ENCODE measurements at places on chromosomes 7 and 10.

DNA sequence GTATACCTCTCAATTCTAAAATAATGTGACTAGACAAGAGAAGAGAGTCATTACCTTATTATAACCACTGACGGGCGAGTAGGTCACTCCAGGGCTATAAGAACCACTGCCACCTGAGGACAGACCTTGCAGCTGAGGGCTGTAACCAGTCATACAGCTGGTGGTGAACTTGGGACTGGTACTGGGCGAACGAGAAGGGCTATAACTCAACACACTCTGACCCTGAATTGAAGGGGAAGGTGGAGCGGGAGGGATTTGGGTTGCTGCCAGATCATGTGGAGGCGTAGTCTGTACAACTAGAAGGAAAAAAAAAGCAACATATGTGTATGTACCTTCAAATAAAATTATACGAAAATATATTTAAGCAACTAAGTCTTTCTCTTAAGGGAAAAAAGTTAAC, 3.4 kb downstream of the TMEM209 start:
- DNase-seq, result no peak

DNA sequence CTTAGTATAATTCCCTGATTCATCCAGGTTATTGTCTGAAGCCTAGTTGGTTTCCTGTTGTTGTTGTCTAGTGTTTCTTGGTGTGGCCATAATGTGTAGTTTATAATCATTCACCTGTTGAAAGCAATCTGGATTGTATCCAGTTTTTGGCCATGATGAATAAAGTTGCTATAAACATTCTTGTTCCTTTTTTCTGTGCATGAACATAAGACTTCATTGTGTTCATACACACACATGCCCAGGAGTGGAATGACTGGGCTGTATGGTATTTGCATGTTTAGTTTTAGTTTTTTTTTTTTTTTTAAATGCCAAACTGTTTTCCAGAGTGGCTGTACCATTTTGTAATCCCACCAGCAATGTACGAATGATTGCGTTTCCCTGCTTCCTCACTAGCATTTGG, 349.8 kb downstream of the SDK1 start:
- no peak for DNase-seq

GRCh38 chr7:71842786-71843185, 569.4 kb downstream of the CALN1 start:
- no peak for DNase-seq

GRCh38 chr10:20446561-20447193, 450.4 kb downstream of the NEBL start:
- no peak for DNase-seq

- DNase-seq, result no peak
These were observed 148.8 kb upstream of the ZMIZ1 start for GRCh38 chr10:78920011-78920410.

DNA sequence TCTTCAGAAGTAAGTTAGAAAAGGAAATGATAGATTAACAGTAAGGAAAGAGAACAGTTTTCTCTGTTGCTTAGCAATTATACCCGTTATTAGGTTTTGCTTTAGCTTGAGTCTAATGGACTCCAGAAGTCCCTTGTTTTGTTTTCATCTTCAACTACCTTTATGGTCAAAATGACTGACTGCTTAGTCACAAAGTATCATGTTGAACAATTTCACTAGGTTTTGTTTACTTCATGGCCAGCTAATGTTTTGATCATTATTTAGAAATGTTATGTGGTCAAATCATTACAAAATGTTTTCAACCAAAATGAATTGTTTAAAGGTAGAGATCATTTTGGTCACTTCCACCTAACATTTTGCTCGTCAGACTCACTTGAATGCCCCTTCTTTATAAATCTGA, 1.9 kb downstream of the UBN2 start:
- no peak for DNase-seq

GRCh38 chr10:94402204-94402842, at the start of gene TBC1D12:
Gene TBC1D12, plus strand, starts transcription at chr10:94402541. Its CDS starts 73 bp downstream, at chr10:94402614.
- peak; percentile 92 for DNase-seq

GRCh38 chr7:100901921-100902332, 6.2 kb upstream of the ACHE start:
- no peak for DNase-seq

- no peak for DNase-seq
These were observed 297.8 kb downstream of the AUTS2 start for GRCh38 chr7:69896121-69896520.

DNA sequence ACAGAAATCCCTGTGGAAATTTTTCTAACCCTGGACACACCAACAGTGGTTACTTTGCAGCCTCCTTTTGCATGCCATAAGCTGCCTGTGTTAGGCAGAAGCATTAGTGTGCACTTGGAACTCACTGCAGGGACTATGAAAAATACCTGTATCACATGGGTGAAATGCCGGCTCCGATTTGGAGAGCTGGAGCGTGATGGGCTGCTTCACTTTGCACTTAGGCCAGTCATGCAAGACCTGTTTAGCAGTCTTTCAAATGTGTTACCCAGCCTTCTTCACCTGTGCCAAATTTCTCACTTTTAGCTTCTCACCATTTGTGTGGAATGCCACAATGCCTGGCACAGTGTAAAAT, 11.3 kb downstream of the NCOA4 start:
- DNase-seq, result no peak

DNA sequence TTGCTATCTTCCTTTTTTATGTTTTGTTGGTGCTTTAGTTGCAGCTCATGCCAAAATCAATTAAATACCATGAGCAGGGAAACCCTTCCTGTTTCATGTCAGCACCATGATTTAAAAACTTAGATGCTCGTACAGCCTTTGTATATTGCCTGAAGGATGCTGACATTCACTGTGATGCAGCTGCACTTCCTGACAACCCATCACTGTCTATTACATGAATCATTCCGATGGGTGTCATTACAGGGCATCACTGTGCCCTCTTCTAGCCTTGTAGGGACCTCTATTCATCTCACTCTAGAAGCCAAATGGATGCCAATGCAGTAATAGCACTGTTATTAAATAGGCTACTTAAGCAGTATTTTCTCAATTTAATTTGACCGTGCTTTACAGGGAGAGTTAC, 18.3 kb upstream of the ITGB1 start:
- no peak for DNase-seq

DNA sequence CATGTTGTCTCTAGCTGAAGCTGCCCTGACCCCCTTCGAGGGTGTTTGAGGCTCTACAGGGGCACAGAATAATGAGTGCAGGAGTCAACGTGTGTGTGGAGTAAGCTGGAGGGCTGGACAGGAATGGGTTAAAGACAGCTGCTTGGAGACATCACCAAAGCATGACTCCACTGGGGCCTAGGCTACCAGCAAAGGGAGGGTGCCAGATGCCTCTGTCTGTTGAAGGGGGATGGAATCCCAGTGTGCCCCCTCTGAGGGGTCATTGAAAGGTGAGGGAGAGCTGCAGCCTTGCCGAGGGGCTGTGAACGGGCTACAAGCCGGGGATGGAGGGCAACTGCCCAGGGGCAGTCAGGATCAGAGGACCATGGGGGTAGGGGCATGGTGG, 51.7 kb upstream of the PODXL start:
- no peak for DNase-seq

DNA sequence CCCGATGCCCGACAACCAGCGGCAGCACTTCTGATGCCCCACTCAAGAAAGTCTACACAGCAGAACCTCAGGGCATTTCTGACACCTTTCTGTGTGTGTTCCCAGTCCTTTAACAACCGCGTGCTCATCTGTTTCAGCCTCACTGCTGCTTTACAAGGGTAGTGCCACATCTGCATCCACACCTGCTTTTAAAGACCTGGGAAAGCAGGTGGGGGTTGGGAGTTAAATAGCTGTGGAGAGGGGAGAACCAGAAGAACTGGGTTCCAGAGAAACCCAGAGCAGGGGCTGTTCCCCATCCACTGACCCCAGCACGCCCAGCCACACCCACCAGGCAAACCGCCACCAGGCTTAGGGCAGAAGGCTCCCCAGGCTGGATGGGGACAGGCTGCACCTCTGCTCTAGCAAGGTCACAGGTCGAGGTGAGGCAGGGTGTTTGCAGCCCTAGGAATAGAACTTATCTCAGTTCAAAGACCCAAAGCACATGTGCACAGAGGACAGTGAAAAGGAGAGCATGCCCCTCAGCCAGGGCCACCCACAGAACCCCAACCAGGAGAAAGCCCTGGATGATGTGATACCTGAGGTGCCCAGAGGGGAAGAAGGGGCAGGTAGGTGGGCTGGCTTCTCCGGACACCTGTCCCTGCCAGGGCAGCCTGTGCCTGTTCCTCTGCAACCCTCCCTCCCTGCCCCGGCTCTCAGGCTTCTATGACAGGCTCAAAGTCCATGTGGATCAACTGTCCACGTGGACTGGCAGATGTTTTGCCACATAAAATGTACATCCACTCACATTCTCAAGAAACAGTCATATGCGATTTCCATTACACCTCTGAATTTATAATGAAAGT, 51.3 kb downstream of the COBL start:
- no peak for DNase-seq

- DNase-seq, result no peak
These were observed 693.3 kb upstream of the GRM3 start for GRCh38 chr7:85950418-85950817.

DNA sequence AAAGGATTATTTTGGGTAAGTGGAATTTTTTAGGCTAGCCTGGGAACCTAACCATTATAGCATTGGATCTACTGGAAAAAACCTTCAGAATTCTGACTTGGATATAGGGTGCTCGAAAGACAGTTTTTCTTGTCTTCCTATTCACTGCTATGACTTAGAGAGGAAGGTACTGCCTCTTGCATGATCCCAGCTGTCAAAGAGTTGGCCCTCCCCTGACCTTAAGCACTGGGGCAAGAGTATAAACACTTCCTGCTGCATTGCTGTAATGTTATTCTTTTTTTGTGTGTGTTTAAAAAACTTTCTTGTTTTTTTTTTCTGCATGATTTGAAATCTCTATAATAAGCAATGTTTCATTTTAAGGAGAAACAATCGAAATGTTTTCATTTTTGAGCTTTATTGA, 113.0 kb downstream of the LRMDA start:
- DNase-seq, result no peak

- no peak for DNase-seq
These were observed 33.9 kb downstream of the ADRA2A start for GRCh38 chr10:111110771-111111170.

DNA sequence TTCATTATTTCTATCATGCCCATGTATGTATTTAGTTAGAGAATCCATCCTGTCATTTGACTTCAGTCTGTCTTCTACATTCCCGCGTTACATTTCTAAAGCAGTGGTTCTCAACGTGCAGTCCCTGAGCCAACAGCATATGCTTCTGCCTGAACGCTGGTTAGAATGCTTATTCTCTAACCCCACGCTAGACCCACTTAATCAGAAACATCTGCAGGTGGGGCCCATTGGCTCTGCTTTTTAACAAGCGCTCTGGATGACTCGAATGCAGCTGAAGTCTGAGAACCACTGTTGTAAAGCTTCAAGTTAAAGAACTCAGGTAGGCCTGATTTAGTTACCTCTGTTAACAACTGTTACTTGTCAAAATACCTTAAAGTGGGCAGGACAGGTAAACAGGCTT, 38.2 kb downstream of the NEUROD6 start:
- DNase-seq, result no peak

- DNase-seq, result no peak
These were observed 69.3 kb downstream of the SGMS1 start for GRCh38 chr10:50554376-50554994.

DNA sequence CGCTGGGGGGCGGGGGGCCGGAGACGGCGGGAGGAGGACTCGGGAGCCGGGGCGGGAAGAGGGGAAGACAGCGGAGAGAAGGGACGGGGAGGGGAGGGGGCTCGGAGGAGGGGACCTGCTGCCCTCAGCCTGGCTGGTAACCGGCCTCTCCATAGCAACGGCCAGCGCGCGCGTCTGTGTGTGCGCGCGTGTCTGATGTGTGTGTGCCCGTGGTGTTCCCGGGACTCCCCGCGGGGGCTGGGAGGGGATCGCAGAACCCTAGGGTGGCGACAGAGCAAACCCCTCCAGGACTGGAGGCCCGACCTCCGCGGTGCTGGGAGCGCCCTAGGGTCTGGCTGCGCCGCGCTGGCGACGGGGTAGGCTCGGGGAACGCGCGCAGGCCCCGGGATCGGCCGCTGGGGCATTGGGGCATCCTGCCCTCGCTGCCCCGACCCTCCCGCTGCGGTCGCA, 356.3 kb downstream of the DNAJB6 start:
- no peak for DNase-seq

DNA sequence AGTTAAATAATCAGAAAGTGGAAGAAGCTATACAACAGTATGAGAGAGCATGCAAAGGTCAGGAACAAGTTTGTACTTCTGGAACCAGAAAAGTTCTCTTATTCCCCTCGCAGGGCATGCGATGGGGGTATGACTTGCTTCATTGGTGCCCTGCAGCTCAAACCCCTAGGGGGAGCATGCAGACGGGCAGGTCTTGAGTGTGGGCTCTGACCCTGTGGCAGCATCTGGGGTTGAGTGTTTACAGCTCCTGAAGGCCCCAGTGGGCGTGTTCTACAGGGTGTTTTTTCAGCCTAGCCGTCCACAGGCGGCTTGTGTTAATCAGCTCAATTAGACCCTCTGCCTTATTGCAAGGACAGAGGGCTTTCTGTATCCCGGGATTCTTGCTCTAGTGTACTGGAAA, 44.5 kb downstream of the KIF20B start:
- no peak for DNase-seq

- DNase-seq, result no peak
These were observed 14.7 kb downstream of the AQP1 start for GRCh38 chr7:30926313-30926712.

DNA sequence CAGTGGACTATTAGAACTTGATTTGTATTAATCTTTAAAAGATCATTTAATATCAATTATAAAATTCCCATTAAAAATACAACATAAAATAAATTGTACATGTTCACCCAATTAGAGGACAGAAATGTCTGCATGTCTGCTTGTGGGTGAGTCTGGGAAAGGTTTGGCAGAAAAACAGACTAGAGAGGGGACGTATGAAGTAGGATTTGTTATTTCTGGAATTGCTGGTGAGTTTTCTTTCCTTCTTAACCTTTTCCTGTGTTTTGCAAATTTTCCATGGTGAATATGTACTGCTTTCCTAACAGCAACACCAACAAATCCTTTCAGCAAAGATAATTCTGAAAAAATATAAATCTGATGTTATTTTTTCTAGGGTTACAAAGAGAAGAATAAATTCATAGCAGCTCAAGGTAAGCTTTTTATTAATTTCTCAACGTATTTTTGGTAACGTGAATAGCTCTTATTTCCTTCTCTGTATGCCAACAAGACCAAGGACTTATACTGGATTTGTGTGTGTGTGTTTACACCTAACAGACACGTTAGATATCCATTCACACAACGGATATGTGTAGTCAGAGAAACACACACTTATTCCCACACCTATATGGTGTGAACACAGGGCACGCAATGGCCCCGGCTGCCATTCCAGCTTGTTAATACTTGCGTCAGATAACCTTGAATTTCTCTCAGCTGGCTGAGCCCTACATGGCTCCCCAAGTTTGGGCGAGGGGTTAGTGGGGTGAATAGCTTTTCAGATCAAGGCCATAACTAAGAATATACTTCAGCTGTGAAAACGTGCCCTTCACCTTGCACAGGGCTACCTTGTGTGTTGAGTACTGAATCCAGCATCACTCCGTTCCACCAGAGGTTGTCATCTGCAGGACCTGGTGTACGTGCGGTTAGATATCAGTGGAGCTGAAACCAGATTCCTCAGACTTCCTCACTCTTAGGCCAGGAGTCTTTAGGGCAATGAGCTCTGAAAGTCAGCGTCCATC, 64.6 kb downstream of the MKI67 start:
- no peak for DNase-seq

- no peak for DNase-seq
These were observed 5.3 kb upstream of the MAGI2 start for GRCh38 chr7:79458796-79459195.

GRCh38 chr10:18710201-18710653, 51.0 kb downstream of the ARL5B start:
- no peak for DNase-seq
